ENCODE measurements at places on chromosomes 6 and 20.

GRCh38 chr6:32971242-32971580 lies 2.8 kb downstream of the BRD2 start:
- no peak for DNase-seq

GRCh38 chr6:125392682-125393081 lies 90.9 kb upstream of the HDDC2 start:
- no peak for DNase-seq

DNA sequence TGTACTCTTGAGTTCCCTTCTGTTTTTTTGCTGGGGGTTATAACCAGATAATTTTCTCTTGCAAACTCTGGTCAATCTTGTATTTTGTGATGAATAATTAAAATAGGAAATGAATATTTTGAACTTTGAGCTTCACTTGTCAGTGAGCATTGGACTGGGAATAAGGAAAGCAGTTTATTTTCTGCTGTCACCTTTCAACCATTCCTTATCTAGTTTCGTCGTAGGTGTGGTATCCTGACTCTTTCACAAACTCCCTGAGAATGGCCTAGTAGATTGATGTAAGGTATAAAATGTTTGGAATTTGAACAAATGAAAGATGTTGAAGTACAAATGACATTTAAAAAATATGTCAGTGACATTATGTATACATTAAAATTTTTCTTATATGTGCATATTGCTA lies 98.0 kb downstream of the ZFAND3 start:
- no peak for DNase-seq

DNA sequence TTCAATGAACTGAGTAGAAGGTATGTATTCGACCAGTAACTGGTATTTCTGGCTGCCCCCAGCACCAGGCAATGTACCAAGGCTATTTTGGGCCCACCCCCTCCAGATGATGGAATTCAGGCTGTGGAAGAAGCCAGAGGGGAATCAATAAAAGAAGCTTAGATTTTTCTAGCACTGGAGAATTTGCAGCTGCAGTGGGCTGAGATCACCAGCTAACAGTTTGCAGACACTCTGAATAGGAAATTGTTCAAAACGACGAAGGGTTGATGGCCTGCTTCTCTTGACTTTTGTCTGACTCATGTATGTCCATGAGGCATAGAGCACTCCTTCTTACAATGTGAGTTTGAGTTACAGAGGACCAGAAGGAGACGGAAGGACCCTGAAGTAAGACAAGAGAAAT lies 32.4 kb upstream of the FBXO9 start:
- DNase-seq = peak; percentile 56

DNA sequence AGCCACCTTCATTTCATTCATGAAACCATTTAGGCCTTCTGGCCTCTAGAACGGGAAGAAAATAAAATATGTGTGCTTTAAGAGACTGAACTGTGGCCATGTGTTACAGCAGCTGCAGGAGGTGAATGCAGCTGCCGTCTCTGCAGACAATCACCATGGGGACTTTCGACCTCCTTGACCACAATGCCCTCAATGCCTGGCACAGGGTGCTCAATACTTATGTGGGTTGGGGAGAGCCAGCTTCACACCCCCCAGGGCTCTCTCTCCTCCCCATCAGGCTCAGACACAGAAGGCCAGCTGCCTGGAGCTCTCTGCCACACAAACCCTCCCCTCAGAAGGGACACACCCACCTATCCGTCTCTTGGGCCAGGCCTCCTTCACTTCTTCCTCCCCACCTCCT lies 43.5 kb downstream of the ANKRD60 start:
- no peak for DNase-seq

DNA sequence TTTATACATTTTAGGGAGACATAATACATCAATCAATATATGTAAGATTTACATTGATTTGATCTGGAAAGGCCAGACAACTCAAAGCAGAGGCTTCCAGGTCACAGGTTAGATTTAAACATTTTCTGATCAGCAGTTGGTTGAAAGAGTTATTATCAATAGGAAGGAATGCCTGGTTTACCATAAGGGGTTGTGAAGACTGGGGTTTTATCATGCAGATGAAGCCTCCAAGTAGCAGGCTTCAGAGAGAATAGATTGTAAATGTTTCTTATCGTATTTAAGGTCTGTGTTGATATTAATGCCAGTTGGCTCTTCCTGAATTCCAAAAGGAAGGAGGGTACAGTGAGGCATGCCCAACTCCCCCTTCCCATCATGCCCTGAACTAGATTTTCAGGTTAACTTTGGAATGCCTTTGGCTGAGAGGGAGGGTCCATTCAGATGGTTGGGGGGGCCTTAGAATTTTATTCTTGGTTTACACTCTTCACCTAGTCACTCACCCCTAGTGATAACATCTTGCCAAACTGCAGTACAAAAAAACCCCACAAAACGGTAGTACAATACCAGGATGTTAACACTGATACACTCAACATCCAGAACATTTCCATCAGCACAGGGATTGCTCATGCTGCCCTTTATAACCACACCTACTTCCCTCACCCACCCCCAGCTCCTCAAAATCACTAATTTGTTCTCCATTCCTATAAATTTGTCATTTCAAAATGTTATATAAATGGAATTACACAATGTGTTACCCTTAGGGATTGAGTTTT lies 259.6 kb upstream of the PLN start:
- DNase-seq = peak; percentile 46

- no peak for DNase-seq
Observed at GRCh38 chr6:36099869-36100483, 30.3 kb upstream of the MAPK13 start.

DNA sequence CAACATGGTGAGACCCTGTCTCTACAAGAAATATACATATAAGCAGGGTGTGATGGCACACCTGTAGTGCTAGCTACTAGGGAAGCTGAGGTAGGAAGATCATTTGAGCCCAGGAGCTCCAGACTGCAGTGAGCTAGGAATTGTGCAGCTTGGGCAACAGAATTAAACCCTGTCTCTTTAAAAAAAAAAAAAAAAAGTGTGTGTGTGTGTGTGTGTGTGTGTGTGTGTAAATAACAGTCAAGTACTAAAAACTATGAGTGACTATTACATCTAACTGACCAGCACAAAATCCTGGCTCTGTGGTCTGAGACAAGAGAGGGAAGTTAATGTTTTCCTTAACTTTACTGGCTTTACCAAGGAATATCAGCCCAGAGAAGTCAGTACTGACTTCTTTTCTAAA lies 32.8 kb downstream of the REPS1 start:
- no peak for DNase-seq

DNA sequence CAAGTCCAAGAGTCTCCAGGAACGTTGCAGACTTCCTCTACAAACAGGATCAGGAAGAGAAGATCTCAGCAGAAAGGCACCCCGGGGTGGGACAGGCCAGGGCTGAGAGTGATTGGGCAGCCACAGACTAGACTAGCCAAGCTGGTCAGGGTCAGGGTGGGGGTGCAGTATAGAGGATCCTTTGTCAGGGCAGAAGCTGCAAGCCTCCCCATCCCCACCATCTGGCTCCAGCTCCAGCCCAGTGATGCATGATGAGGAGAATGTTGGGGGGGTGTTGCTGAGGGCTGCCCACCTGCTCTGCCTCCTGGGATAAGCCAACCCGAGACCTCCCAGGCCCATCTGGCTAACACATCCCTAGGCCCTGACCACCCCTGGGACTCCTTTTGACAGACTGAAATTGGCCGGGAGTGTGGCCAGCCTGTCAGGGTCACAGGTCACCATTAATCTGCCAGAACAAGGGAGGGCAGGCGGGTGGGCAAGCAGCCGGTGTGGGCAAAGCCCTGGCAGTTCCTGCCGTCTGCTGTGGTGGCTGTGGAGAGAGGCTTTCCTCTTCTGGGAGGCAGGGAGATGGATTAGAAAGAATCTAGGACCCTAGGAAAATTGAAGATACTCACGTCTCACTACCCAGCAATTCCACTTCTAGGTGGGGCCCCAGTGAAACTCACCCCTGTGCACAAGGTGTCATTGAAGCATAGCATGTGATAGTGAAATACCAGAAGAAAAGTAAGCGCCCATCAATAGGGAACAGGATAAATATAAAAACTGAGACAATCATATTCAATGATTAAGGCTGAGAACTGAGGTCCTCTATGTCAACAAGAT lies 22.1 kb upstream of the SNTA1 start:
- no peak for DNase-seq

Data from GM23248 (cell line).